ENCODE measurements at places on chromosomes 3 and 15. TPM values are rescaled to one million over a fixed set of nuclear protein-coding genes. Genes with fewer than 3 reads are reported as not detected.

DNA sequence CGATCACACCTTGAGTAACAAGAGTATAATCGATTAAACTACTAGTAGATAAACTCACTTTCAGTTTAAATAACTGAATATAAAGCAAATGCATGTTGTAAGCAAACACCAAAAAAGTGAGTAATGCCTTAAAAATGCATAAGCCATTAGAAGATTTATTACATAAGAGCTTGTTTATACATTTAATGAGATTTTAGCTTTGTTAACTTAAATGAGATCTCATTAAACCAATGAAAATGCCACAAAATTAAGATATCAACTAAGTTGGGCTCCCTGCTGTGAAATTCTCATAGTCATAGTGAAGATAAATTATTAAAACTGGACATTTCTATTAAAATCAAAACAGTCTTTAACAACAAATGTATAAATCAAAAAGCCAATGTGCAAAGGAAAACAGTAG lies 701.2 kb downstream of the NLGN1 start:
- DNase-seq = no peak

DNA sequence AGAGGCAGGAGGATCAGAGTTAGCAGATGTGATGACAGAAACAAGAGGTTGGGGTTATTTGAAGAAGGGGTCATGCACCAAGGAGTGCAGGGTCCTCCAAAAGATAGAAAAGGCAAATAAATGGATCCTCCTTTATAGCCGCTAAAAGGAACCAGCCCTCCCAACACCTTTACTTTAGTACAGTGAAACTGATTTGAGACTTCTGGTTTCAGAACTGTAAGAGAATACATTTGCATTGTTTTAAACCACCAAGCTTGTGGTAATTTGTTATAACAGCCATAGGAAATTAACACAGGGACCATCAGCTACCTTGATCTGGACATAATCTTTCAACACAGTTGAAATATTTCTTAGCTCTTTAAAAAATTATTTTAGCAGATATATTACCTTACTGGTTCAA lies 166.6 kb downstream of the TIGIT start:
- DNase-seq = no peak

DNA sequence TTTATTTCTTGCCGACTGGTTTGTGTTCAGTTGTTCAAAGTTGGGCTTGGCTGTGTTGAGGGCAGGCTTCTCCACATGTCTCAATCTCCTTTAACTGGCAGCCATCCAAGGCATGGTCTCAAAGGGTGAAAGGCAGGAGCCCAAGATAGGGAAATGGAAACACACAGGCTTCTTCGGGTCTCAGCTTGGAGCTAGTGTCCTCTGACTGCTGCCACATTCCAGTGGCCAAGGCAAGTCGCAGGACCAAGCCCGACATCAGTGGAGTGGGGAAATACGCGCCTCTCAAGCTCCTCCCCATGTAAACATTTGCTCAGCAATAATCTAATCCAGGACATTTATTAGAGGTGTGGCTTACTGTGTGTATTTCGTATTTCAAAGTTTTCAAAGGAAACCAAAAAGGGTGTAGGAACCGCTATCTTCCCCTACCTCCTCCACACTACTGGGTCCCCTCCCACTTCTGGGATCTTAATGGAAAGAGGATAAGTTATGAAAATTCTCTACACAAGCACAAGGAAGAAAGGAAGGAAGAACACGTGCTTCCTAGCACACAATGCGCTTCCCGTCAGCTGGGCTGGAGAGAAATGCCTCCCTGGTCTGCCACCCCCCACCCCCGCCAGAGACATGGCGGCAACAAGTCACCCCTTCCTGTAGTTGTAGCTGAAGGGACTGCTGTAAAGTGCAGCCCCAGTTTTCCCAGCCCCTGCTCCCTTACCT lies 181.7 kb downstream of the FAM43A start:
- no peak for DNase-seq

- DNase-seq = no peak
Observed at GRCh38 chr15:89576417-89576773, 1.1 kb downstream of the TICRR start.

GRCh38 chr3:127549826-127550467 lies 40.6 kb downstream of the TPRA1 start:
- DNase-seq = no peak

- DNase-seq = no peak
Observed at GRCh38 chr3:142944342-142944741, 19.1 kb downstream of the PAQR9 start.

Gene SLC6A20
- total RNA-seq = 2.3 TPM
